ENCODE measurements at places on chromosomes 5 and 9. TPM values are rescaled to one million over a fixed set of nuclear protein-coding genes. Genes with fewer than 3 reads are reported as not detected.

GRCh38 chr9:136443687-136444086 is 4.0 kb upstream of the INPP5E start:
- H3K27ac ChIP-seq = no peak overlapping the region
- H3K27me3 ChIP-seq = no peaks in the 10 kb centered on the region
- DNase-seq = no peak
- peaks cover 2% of the 10 kb centered on the region for H3K4me1 ChIP-seq

DNA sequence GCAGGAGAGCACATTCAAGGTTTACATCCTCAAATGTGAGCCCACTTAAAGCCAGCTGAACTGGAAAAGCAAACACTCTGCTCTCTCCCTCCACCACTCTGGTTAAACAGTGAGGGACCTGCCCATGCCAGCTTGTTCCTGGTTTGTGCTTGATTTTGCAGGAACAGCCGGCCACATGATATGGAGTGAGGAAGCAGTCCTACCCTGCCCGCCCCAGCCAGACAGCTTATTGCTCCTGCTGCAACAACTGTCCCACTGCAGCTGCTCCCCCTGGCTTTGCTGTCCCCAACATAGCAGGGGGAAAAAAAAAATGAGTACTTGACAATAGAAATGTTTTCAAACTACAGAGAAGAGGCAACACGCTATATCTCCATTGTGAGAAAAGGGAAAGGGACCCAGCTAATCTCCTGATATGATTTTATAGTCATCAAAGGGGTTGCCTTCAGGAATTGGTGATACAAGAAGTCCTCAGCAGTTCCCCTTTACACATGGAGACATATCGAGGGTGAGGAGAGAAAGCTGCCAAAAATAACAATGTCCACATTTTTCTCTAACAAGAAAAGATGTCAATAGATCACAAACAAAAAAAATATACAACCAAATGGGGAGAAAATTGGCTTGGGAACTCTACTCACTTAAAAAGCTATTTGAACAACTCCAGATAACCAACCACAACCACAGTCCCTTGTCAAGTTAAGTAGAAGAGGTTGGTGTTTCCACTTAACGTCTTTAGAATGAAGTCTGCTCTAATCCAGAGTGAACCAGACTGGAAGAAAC is 4.6 kb downstream of the MYO10 start:
- H3K36me3 ChIP-seq = peaks cover 3% of the 10 kb centered on the region
- peaks cover 39% of the 10 kb centered on the region for H3K27me3 ChIP-seq
- peaks cover 6% of the 10 kb centered on the region for H3K4me1 ChIP-seq
- no peak for DNase-seq
- H3K4me3 ChIP-seq = no peak overlapping the region
- H3K27ac ChIP-seq = no peak overlapping the region

GRCh38 chr5:55104036-55104772 is 1.8 kb downstream of the GZMA start:
- H3K27me3 ChIP-seq = peaks cover 3% of the 10 kb centered on the region
- DNase-seq = peak; percentile 72
- H3K4me1 ChIP-seq = peaks cover 72% of the 10 kb centered on the region
- H3K4me3 ChIP-seq = peak overlapping the region; percentile 80
- peak overlapping the region; percentile 77 for H3K27ac ChIP-seq

DNA sequence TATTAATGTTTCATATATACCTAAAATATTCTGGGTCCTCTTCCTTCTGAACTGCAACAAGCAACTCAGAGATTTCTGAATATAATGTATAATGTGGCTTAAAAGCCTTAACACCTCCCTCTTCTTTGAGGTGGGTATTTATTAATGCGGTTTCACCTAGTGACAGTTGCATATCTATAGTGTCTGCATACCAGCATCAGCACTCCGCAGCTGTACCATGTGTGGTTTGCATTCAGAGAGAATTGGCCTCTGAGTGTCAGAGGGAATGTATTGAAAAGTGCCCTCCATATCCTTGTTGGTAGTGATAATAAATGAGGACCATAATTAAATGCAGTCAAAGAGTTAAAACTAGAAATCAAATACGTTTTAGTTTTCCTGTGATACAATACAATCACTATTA is 256.6 kb upstream of the ARRDC3 start:
- H3K27ac ChIP-seq = no peak overlapping the region
- DNase-seq = no peak
- no peaks in the 10 kb centered on the region for H3K27me3 ChIP-seq
- no peaks in the 10 kb centered on the region for H3K4me1 ChIP-seq

- no peaks in the 10 kb centered on the region for H3K27me3 ChIP-seq
- no peak overlapping the region for H3K27ac ChIP-seq
- H3K4me1 ChIP-seq = peaks cover 3% of the 10 kb centered on the region
Measured at GRCh38 chr9:134344068-134344799, 18.0 kb downstream of the RXRA start.

DNA sequence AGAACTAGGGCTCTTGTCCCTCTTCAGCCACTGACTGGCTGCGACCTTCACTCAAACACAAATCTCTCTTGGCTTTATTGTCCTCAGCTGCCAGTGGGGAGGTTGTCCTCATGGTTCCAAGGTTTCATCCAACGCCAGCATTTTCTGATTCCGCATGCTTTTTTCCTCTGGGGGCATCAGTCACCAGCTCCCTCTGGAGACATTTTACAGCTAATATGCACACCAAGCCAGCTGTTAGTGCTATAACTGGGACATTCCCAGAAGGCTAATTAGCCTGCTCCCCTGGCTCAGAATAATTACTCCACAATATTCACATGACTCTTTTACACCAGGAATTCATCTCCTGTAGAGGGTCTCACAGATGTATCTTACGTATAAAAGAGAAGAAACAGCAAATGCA is 193.6 kb upstream of the ANKRD55 start:
- no peak for DNase-seq
- H3K4me1 ChIP-seq = peaks cover 2% of the 10 kb centered on the region
- H3K27ac ChIP-seq = no peak overlapping the region
- no peak overlapping the region for H3K4me3 ChIP-seq
- H3K27me3 ChIP-seq = no peaks in the 10 kb centered on the region
- H3K36me3 ChIP-seq = peaks cover under 1% of the 10 kb centered on the region

PLK2 gene
- total RNA-seq = 25.6 TPM

DNA sequence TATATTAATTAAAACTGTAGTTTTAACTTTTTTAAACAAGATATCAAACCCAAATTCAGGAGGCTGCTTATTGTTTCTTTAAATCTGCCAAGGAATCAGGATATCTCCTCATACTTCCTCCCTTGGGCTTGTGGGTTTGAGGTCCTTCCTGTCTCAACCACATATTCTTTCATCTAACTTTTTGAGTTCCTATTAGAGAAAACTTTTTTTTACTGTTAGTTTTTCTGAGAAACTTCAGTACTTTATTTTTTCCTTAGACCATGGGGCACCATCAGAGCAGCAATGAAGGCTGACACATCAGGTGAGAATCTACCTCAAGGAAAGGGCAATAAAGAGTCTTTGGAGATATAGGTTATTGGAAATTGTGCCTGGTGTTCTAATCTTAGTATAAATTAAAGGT is 56.7 kb downstream of the TSSK1B start:
- H3K36me3 ChIP-seq = no peaks in the 10 kb centered on the region
- DNase-seq = peak; percentile 75
- H3K4me3 ChIP-seq = peak overlapping the region; percentile 57
- H3K27me3 ChIP-seq = peaks cover 16% of the 10 kb centered on the region

DNA sequence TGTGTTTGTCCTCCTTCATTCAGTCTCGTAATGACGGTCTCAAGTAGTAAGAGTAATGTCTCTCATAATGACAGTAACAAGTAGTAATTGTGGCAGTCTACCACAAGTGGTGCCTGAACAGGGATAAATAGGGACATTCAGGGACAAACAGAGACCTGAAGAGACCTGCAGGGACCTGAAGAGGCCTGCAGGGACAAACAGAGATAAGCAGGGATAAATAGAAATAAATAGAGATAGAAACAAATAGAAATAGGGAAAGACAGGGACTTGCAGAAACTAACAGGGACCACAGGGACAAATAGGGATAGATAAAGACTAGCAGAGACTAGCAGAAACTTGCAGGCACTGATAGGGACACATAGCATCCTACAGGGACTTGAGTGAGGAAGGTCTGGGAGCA is 7.9 kb downstream of the UGT3A2 start:
- no peak overlapping the region for H3K4me3 ChIP-seq
- H3K27me3 ChIP-seq = peaks cover 17% of the 10 kb centered on the region
- peak; percentile 33 for DNase-seq
- no peak overlapping the region for H3K27ac ChIP-seq
- H3K4me1 ChIP-seq = no peaks in the 10 kb centered on the region
- H3K36me3 ChIP-seq = no peaks in the 10 kb centered on the region

DNA sequence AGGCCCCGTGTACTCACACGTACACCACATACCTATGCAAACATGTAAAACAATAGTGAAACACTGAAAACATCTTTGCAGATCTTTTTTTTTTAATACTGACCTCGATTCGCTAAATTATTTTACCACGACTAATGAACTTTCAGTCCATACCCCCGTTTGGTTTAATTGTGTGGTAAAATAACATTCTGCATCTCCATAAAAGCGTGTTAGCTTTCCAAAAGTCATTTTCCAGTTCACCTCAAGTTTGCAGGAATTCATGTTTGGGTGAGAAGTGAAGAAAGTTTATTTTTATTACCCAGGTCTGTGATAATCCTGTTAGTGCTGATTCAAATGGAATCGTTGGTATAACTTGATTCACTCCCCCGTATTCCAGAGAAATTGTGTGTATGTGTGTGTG is 652 bp downstream of the ARSK start:
- peaks cover 20% of the 10 kb centered on the region for H3K36me3 ChIP-seq
- H3K4me3 ChIP-seq = peak overlapping the region; percentile 96
- H3K27me3 ChIP-seq = no peaks in the 10 kb centered on the region
- H3K4me1 ChIP-seq = peaks cover 38% of the 10 kb centered on the region
- DNase-seq = no peak

- no peak overlapping the region for H3K4me3 ChIP-seq
- H3K36me3 ChIP-seq = no peaks in the 10 kb centered on the region
- no peak overlapping the region for H3K27ac ChIP-seq
- peaks cover 31% of the 10 kb centered on the region for H3K4me1 ChIP-seq
Measured at GRCh38 chr9:126401107-126401506, 74.5 kb downstream of the MVB12B start.

DNA sequence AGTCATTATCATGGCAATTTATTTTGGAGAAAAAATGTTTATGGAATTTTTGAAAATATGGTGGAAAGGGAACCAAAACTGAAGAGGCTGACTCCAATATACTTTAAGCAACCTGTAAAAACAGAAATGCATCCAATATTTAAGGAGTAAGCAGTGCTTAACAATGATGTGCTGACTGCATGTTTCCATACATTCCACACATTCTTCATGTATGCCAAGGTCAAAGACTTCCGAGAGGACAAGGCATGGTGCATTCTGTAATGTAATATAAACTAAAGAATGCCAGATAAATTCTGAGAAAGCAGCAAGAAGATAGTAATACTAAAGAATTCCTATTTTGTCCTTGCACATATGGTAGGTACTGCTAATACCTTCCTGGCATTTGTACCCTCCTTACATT is 2015.9 kb upstream of the CDH9 start:
- H3K36me3 ChIP-seq = no peaks in the 10 kb centered on the region
- no peaks in the 10 kb centered on the region for H3K27me3 ChIP-seq
- no peaks in the 10 kb centered on the region for H3K4me1 ChIP-seq
- no peak for DNase-seq

- no peaks in the 10 kb centered on the region for H3K36me3 ChIP-seq
- no peak overlapping the region for H3K4me3 ChIP-seq
- no peaks in the 10 kb centered on the region for H3K4me1 ChIP-seq
- no peak for DNase-seq
- peaks cover 17% of the 10 kb centered on the region for H3K27me3 ChIP-seq
Measured at GRCh38 chr5:171275841-171276544, 33.1 kb upstream of the TLX3 start.

DNA sequence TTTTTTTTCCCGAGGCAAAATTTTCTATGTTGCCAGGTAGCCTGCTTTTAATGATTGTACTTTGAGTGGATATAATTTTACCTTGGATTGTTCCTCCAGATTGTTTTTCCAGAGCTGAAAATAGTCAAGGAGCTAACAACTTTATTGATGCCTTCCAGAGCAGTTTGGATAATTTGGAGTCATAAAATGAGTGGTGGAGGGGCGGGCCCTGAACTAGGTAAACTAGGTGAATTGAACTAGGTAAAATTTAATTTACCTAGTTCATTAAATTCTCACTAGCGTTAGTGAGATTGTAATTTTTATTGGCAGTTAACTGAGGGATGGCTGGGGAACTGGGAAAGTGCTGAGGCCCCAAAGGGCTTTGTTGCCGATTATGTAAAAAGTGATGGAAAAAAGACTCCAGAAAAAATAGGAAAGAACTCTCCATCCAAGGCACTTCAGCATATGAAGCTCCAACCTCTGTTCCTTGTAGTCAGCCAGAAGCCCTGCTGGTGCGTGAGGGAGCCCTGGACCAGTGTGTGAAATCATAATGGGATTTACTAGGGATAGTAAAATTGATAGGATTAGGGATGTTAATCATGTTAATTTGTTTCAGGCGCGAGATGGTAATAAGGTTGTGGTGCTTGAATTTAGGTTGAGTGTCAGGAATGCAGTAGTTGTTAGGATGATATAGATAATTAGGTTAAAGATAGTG is 1.7 kb downstream of the DNAJC25 start:
- peaks cover 42% of the 10 kb centered on the region for H3K4me1 ChIP-seq
- peak overlapping the region; percentile 98 for H3K4me3 ChIP-seq
- no peak for DNase-seq
- no peak overlapping the region for H3K27ac ChIP-seq
- H3K36me3 ChIP-seq = peaks cover 22% of the 10 kb centered on the region

GRCh38 chr5:18114151-18114757 is 480.0 kb downstream of the TAF11L14 start:
- no peaks in the 10 kb centered on the region for H3K36me3 ChIP-seq
- H3K27me3 ChIP-seq = no peaks in the 10 kb centered on the region
- DNase-seq = no peak
- no peak overlapping the region for H3K4me3 ChIP-seq
- H3K27ac ChIP-seq = no peak overlapping the region

DNA sequence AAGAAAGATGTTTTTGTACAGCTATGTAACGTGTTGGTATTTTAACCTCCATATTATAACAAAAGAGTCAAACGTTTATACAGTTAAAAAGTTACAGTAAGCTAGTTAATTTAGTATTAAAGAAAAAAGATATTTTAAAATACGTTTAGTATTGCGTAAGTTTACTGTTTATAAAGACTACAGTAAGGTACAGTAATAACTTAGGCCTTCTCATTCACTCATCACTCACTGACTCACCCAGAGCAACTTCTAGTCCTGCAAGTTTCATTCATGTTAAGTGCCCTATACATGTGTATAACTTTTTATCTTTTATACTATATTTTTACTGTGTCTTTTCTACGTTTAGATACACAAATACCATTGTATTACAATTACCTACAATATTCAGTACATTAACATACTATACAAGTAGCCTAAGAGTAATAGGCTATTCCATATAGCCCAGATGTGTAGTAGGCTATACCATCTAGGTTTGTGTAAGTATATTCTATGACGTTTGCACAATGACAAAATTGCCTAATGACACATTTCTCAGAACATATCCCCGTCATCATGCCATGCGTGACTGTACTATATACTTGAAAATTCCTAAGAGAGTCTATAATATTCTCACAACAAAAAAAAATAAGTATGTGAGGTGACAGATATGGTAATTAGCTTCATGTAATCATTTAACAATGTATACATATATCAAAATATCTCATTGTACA is 33.8 kb downstream of the ERP44 start:
- H3K36me3 ChIP-seq = no peaks in the 10 kb centered on the region
- H3K4me1 ChIP-seq = peaks cover 3% of the 10 kb centered on the region
- H3K4me3 ChIP-seq = no peak overlapping the region

GRCh38 chr9:78130004-78130403 is 98.4 kb upstream of the GNAQ start:
- peaks cover 3% of the 10 kb centered on the region for H3K36me3 ChIP-seq
- peaks cover 20% of the 10 kb centered on the region for H3K4me1 ChIP-seq
- peaks cover 26% of the 10 kb centered on the region for H3K27me3 ChIP-seq
- H3K27ac ChIP-seq = no peak overlapping the region
- no peak overlapping the region for H3K4me3 ChIP-seq
- DNase-seq = no peak

- H3K36me3 ChIP-seq = no peaks in the 10 kb centered on the region
- H3K27me3 ChIP-seq = no peaks in the 10 kb centered on the region
- H3K4me1 ChIP-seq = peaks cover 14% of the 10 kb centered on the region
Measured at GRCh38 chr5:55913466-55914413, 62.6 kb downstream of the IL31RA start.

Measured in activated CD4-positive, alpha-beta T cell treated with anti-CD3 and anti-CD28 coated beads, Interleukin-2, amount 10 ng/mL, durations not matched to agents 24 days and 14 days (primary cell).